Activated naive CD4-positive, alpha-beta T cell treated with Interleukin-2 at 50 U/mL for 16 hours (primary cell): ENCODE measurements at places on chromosomes 11 and 22.
A peak's percentile ranks its signal among the peaks of the same experiment; 100 is the strongest.

GRCh38 chr11:86120807-86121206, 51.9 kb upstream of the PICALM start:
- no peak for DNase-seq

GRCh38 chr11:77471558-77472193, 2.2 kb downstream of the PAK1 start:
- DNase-seq = no peak

GRCh38 chr11:134074346-134074745, 5.5 kb downstream of the JAM3 start:
- DNase-seq = no peak

DNA sequence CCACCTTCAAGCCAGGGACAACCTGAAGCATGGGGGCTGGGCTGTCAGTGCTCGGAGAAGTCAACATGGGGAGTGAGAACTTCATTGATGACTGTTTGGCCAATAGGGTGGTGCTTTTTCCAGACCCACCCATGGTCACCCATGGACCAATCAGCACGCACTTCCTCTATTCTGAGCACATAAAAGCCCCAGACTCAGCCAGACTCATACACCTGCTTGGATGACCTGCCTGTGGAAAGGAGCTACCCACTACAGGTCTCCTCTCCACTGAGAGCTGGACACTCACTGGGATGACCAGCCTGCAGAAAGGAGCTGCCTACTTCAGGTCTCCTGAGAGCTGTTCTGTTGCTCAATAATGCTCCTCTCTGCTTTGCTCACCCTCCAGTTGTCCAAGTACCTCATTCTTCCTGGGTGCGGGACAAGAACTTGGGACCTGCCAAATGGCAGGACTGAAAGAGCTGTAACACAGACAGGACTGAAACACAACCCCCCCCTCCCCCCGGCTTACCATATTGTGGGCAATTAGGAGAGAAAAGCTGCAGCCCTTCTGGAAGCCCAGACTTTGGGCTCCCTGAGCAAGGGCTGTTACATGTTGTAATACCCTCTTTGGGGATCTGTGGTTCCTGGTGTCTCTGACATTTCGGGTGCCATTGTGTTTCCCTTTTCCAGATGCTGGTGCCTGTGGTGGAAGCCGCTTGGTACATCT, 44.4 kb upstream of the WNT11 start:
- no peak for DNase-seq

DNA sequence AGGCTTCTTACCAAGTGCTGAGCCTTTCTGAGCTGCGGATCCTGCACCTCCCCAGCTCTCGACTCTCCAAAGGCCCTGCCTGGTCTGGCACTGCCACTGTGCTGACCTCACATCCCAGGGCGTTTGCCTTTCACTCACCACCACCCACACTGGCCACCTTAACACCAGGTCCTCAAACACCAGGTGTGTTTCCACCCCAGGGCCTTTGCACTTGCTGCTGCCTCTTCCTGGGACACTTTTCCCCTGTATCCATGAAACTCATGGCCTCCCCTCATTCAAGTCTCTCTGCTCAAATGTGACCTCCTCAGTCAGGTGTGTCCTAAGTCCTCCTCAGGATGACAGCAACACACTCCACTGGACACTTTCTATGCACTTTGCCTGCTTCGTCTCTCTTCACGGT, 51.4 kb upstream of the ANO1 start:
- DNase-seq = no peak

DNA sequence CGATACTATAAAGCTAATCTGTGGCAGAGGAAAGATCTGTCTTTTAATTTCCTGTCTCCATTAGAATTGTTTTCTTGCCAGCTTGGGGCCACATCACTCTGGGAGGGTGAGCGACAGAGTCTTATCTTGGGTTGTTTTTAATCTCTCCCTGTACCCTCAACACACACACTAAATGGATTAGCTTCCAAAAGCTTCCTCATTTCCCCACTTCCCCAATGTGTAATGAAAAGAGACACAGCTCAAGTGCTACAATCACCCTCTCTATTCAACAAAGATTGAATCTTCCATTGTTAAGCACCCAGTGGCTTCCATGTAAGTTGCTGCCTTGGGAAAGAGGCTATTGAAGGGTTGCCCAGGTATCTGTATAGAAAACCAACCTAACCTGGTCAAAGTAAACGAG, 6.1 kb upstream of the ASCL3 start:
- no peak for DNase-seq

GRCh38 chr11:46279126-46280099, 2.0 kb downstream of the CREB3L1 start:
- no peak for DNase-seq

- DNase-seq = no peak
Measured at GRCh38 chr11:45094958-45095690, 51.3 kb upstream of the PRDM11 start.

GRCh38 chr22:38724926-38725571, 19.3 kb downstream of the GTPBP1 start:
- DNase-seq = peak; percentile 23

DNA sequence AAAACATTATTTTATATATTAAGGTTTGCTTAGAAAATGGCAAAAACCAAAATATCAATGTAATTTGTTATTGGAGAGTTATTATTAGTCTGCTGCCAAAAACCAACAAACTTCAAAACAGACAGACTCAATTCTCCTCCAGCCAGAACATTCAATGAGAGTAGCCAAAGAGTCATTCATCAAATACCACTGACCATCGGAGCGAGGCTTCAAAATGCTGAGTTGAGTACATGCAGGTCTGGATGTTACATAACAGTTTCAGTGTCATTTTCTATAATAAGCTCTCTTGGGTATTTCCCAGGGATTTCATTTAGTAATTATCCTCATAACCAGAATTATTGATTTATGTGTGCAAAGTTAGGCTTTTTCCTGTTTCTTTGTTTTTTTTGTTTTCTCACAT, 42.6 kb downstream of the CHST1 start:
- no peak for DNase-seq

DNA sequence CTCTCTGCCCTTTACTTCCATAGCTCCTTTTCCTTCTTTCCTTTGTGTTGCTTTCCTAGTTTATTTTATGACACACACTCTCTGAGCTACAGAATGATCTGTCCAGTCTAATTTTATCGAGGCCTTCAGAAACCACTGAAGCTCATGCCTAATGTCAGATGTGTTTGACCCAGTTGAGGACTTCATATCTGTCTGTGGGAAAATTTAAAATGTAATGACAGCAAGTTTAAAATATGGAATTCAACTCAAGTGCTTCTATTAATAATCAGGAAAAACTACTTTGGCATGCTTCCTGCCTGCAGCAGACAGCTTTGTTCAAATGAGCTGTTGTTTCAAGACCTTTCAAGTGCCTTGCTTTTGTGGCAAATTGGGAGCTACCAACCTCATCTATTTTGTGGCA, 261.8 kb upstream of the MTNR1B start:
- DNase-seq = no peak

DNA sequence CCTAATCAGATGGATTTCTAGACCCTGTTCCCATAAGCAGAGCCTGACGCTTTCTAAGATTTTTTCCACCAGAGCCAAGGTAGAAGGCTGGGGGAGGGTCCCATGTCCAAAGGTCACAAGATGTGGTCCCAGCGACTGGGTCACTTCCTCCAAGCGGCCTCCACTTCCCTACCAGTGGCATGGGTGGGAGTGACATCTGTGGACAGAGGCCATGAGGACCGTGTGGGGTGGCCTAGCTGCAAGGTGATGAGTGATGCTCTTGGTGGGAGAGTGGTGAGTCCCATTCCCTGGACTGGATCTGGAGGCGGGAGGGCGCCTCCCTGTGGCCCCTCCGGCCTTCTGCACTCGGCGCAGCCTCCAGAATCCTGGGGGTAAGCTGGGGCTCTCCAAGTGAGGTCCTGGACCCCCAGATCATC, 32.4 kb upstream of the PRR5 start:
- DNase-seq = no peak
